BE2C (cell line): ENCODE measurements at places on chromosomes 7 and 10.

GRCh38 chr10:69254877-69255276 lies 23.4 kb upstream of the HK1 start:
- DNase-seq: no peak

- no peak for DNase-seq
These were observed 25.4 kb upstream of the ST8SIA6 start for GRCh38 chr10:17479822-17480221.

- DNase-seq: no peak
These were observed 14.6 kb upstream of the PPP2R2D start for GRCh38 chr10:131886237-131886636.

GRCh38 chr7:135793841-135794240 lies 45.2 kb upstream of the FAM180A start:
- no peak for DNase-seq
